DMS 273 treated with DMSO at 0.1 percent for 48 hours (cell line): ENCODE measurements at places on chromosomes 1 and 21.

DNA sequence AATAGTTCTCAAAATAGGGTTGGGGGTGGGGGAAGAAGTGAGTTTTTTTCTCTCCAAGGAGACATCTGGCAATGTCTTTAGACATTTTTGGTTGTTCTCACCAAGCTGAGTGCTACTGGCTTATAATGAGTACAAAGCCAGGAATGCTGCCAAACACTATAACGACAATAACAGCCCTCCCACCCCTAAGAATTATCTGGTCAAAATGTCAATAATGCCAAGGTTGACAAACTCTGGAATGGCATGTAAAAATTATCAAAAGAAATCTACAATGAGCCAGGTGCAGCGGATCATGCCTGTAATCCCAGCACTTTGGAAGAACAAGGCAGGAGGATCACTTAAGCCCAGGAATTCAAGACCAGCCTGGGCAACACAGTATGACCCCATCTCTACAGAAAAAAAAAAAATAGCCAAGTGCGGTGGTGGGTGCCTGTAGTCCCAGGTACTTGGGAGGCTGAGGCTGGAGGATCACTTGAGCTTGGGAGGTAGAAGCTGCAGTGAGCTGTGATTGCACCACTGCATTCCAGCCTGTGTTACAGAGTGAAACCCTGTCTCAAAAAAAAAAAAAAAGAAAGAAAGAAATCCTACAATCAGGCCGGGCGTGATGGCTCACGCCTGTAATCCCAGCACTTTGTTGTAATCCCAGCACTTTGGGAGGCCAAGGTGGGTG lies 2.5 kb downstream of the ATP5PF start:
- no peak for DNase-seq

GRCh38 chr21:34093083-34093482 lies 19.7 kb downstream of the MRPS6 start:
- DNase-seq: no peak

GRCh38 chr1:208153386-208153785 lies 90.8 kb downstream of the PLXNA2 start:
- DNase-seq: no peak

GRCh38 chr1:195054217-195054687 lies 1554.0 kb downstream of the KCNT2 start:
- no peak for DNase-seq

DNA sequence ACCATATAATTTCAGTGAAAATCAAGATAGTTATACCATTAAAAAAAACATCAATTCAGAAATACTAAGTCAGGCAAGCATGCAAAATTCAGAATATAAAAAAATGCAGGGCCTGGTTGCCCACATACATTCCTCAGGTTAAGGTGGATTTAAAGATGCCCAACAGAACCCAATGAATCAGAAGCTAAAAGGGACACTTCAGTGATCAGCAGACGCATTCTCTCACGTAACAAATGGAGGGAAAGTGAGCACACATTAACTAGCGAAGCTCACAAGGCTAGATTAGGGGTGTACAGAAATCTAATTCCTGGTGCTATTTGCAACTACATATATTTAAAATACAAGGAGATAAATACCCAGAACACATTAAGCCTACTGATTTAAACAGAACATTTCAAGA lies 17.5 kb downstream of the TOMM20 start:
- no peak for DNase-seq

DNA sequence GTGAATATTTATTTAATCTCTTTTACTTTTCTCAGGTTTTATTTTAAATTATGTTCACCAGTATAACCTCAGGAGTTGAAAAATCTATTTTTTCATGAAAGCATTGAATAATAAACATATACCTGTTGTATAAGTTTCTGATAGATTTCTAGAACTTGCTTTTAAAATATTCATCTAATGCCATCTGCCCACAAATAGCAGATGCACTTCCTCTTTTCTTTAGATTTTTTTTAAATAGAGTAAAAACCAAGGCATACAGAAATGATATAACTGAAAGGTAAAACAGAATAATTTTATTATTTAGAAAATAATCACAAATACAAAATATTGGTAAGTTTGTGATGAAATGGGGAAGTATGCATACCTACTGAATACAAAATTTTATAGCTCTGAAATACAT lies 130.7 kb upstream of the PRMT6 start:
- DNase-seq: no peak

GRCh38 chr1:118294875-118295642 lies 110.0 kb upstream of the SPAG17 start:
- no peak for DNase-seq

DNA sequence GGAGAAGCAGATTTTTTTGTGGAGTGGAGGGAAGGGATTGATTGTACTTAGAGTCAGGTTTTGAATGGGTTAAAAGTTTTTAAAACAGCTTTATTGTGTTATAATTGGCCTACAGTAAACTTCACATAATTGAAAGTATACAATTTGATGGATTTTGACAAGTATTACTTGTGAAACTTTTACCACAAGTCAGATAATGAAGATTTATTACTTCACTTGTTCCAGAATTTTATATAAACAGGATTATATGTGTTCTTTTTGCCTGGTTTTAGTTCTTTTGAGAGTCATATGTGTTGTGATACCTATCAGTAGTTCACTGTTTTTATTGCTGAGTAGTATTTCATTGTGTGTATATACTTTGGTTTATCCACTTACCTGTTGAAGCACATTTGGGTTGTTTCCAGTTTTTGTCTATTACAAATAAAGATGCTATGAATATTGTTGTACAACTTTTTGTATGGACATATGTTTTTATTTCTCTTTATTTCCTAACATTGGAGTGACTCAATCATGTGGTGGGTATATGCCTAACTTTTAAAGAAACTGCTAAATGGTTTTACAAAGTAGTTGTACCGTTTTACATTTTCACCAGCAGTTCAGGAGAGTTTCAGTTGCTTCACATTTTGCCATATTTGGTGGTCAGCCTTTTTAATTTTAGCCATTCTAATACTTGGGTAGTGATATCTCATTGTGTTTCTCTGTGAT lies 71.0 kb downstream of the DYRK1A start:
- DNase-seq: no peak

- no peak for DNase-seq
Observed at GRCh38 chr1:176119549-176119948, 87.5 kb downstream of the COP1 start.

DNA sequence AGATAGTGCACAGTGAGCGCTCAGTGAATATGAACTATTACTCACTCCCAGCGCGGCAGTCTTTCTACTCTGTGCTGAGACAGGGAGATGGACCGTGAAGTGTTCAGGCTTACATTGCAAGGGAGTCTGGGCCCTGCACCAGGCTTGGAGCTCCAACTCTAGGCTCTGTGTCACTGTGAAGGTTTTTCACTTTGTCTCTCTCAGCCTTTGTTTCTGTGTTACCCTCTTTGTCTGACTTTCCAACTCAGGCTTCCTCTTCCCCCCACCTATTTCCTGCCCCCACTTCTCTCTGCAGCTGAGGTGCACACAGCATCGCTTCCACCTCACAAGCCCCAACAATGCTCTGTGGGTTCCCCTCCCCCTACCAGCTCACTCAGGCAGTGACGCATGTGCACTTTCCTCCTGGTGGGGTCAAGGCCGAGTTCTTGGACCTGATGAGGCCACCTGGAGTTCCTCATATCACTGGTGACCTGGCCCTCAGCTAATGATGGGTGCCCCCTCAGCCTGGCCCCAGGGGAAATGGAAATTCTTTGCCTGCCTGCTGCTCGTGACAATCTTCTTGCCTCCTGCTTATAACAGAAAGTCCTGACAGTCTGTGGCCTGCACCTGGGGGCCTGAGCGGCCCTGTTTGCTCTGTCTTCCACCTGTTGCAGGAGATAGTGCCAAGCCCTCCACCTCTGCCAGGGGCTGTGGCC lies 1.1 kb upstream of the LCK start:
- DNase-seq: no peak

- no peak for DNase-seq
Observed at GRCh38 chr1:161932668-161933067, 91.0 kb downstream of the OLFML2B start.

DNA sequence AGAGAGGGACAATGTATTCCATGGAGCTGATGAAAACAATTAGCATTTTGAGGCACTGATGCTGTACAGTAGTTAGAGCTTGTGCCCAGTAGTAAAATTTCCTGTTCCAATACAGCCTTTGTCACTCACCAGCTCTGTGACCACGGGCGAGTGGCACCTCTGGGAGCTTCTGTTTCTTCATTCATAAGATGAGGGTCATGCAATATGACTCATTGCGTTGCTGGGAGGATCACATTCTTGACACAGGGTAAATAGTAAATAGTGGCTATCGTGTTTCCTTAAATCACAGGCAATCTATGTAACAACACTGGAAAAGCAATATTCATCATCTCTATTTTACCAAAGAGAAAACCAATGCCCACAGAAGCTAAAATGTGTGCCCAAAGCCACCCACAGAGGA lies 4.5 kb upstream of the LRRC52 start:
- no peak for DNase-seq

DNA sequence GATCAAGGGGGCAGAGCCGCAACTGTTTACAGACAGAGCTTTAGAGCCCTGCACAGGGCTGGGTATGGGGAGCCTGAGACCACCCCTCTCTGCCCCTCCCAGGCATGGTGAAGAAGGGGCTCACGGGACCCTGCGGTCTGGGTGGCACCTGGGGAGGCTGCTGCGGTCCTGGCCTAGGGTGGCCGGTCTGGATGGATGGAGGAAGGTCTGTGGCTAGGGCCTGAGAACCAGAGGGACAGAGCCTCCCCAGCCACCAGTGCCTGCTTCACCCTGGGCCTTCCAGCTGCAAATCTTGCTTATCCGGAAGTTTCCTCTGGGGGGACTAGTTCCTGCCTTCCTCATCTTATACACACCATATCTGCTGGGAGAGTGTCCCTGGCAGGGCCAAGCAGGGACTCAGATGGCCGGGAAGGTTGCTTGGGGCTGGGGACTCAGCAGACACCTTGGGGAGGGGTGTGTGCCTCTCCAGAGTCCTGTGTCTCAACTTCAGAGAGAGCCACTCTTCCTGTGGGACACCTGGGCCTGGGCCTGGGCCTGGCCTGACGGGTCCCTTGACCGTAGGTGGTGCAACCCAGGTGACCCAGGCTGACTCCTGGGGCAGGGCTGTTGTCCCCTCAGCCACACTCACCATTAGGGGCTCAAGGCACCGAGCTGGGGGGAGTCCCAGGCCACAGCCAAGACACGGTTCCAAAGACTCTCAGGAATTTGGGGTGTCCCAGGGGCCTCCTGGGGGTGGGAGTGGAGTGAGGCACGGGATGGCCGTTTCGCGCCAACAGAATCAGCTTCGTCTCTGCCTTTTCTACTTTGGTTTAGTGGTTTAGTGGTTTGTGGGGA lies 52.0 kb upstream of the ACTRT2 start:
- DNase-seq: no peak

GRCh38 chr1:6184083-6184783 lies 4.1 kb upstream of the CHD5 start:
- DNase-seq: no peak

- no peak for DNase-seq
Observed at GRCh38 chr1:39949891-39950290, 5.1 kb upstream of the MFSD2A start.

- no peak for DNase-seq
Observed at GRCh38 chr1:54377040-54377691, 29.0 kb downstream of the SSBP3 start.

DNA sequence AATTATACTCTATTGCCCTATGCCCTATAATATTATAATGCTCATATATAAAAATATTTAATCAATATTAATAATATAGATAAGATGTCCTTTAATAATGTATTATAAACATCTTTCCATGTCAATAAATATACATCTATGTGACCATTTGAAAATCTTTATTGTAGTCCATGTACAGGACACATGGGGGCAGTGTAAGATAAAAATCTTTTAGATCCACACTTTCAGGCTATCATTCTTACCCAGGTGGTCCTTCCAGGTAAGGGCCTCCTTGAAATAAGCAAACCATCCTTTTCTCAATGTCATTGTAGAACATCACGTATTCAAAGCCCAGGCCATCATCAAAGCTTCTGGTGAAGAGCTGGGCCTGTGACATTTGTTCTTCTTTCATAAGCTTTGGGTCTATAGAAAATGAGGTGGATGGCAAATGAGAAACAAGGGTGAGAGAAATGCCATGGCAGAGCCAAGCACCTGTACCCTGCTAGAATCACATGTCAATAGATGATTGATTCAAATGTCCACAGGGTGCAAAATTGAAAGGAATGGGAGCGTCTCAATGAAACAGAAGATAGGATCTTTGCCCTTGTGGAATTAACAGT lies 20.2 kb downstream of the THEM4 start:
- DNase-seq: no peak

GRCh38 chr1:232223183-232223708 lies 406.7 kb downstream of the SIPA1L2 start:
- DNase-seq: no peak

DNA sequence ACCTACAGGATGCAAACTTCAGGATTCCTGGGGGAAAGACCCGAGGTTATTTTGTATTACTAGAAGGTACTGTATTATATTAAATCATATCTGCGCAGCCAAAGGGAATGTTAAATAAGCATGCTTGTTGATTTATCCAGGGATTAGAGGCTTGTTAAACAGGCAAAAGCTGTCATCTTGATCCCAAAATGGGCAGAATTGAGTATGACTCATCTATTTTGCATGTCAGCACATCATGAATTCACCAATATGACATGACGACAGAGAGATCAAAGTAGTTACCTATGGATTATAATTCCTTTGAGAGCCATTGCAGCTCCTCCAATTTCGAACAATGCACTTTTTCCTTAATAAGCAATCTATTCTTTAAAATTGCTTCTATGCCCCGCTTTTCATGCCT lies 66.1 kb downstream of the TBX15 start:
- no peak for DNase-seq

DNA sequence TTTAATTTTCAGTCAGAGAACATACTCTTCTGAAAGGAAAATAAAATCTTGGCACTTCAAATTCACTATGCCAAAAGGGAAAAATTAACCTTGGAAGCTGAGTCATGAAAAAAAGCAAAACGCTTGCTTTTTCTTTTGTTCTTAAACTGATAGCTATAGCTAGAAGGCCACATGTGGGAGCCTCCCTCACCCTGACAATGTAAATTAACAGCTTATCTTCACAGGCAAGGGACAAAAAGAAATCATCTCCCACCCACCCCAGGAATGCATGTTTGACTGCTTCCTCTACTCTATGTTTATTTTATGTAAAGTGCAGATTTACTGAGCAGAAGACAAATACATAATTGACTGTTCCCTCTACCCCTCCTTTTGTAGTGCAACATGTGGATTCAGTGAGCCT lies 38.0 kb downstream of the EBNA1BP2 start:
- DNase-seq: no peak

GRCh38 chr21:44353191-44353970 lies at the start of gene TRPM2:
Gene TRPM2, plus strand, starts transcription at chr21:44353621. Its CDS starts 80 bp downstream, at chr21:44353701.
- no peak for DNase-seq

GRCh38 chr1:183466781-183467180 lies 5.5 kb upstream of the SMG7 start:
- DNase-seq: no peak

DNA sequence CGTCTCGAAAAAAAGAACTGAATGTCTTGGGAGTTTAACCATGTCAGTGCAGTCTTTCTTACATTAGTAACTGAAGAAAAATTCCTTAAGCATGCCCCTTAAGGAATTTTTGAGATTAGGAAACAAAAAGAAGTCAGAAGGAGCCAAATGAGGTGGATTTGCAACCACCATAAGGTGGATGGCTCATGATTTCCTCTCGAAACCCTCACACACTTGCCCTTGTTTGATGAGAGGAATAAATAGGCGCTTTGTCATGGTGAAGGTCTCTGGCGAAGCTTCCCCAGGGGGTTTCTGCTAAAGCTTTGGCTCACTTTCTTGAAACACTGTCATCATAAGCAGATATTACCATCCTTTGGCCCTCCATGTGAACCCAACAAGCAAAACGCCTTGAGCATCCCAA lies 68.2 kb downstream of the POFUT2 start:
- DNase-seq: no peak

- no peak for DNase-seq
Observed at GRCh38 chr1:234967121-234967520, 161.5 kb downstream of the TOMM20 start.
